ENCODE measurements at places on chromosomes 1 and 21. TPM values are rescaled to one million over a fixed set of nuclear protein-coding genes. Genes with fewer than 3 reads are reported as not detected.
A peak's percentile ranks its signal among the peaks of the same experiment; 100 is the strongest.

DNA sequence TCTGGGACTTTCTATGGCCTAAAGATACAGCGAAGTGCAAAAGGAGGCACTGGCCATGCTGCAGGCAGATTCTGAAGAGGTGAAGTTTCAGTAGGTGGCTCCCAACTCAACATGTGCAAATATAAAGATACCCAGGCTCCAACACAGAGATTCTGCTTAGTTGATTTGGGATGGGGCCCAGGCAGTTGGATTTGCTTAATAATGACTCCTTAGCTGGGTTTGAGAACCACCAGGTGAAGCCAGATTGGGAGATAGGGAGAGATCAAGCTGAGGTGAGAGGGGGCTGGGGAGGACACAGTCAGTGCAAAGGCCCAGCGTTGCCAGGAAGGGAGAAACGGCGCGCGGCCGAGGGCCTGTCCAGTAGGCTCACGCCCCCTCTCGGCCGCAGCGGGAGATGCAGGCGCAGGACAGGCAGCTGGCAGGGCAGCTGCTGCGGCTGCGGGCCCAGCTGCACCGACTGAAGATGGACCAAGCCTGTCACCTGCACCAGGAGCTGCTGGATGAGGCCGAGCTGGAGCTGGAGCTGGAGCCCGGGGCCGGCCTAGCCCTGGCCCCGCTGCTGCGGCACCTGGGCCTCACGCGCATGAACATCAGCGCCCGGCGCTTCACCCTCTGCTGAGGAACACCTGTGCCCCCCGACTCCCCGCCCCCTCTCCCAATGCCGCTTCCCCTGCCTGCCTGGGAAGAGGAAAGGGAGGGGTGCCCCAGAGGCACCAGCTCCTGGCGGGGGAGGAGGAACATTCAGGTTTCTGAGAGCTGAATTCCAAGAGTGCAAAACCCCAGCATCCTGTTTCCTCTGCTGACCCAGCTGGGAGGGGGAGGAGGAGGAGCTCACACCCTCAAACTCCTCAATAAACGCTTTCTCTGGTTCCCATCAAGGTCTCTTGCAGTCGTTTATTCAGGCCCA lies 1.2 kb downstream of the FAM167B start:
- no peaks in the 10 kb centered on the region for H3K27me3 ChIP-seq
- peak overlapping the region; percentile 30 for H3K4me3 ChIP-seq
- no peak for DNase-seq
- peaks cover 22% of the 10 kb centered on the region for H3K4me1 ChIP-seq
- peak overlapping the region; percentile 100 for H3K27ac ChIP-seq

Gene PLPPR4
- 0.42 TPM for total RNA-seq

Gene LCE3D
- total RNA-seq = not detected

DNA sequence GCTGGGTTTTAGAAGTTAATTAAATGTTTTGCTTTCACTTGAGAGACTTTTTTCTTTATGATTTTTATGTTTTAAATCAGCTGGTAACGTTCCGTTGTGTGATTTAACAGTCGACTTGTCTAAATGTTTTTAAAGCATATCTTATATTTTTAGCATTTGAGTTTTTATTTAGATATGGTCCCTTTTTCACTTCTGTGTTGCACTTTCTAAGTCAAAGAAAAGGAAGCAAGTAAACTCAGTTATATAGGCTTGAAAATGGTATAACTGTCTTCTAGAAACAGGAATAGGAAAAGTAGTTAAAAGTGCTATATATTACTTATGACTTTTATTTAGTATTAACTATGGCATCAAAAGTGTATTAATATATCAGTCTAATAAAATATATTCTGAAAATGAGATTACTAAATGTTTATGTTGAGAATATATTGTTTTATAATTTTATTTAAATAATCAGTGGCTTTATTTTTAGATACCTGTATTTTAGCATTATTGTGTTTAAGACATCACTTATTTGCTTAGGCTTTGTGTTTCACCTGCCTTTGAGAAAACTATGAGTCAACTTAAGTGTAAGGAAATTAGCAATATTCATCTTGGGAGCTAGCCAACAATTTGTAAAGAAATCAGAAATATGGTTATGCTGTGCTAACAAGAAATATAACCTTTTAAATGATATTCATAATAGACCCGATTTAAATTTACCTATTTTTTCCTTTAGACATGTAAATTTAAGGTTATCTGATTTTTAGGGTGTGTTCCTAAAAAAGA lies 60.5 kb downstream of the RABGAP1L start:
- no peaks in the 10 kb centered on the region for H3K36me3 ChIP-seq
- DNase-seq = no peak
- no peaks in the 10 kb centered on the region for H3K27me3 ChIP-seq
- no peak overlapping the region for H3K4me3 ChIP-seq
- no peaks in the 10 kb centered on the region for H3K4me1 ChIP-seq

DNA sequence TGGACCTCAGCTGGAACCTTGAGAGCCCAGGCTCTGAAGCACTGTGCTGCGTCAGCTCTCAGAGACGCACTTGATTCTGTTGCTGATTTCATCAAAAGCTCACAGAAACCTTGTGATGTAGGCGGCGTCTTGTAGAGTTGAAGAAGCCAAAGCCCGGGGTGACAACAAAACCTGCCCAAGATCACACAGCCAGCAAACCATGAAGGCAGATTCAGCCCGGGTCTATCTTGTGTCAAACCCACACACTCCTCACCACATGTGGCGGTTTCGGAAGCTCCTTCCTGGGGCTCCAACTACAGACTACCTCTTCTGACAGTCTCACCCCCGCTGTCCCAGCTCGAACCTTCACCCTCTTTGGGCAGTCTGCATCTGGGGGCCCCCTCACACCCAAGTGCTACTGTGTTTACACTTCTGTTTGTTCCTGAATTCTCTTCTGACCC lies 50.4 kb downstream of the TENT5C start:
- H3K27ac ChIP-seq = no peak overlapping the region

DNA sequence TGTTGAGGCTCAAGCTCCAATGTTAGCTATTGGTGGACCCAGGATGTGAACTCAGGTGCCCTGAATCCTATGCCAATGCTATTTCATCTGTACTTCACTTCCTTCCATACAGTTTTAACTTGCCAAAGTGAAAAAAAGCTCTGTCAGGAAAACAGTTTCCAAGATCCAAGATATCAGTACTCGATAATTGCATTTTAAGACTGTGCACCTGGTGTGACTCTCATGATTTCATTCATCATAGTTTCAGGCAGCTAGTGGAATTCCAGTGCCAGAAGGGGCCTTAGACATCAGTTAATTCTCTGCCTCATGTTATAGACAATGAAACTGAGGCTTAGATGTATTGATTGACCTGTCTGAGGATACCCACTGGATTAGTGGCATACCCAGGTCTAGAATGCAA lies 26.5 kb upstream of the LEPR start:
- no peak overlapping the region for H3K27ac ChIP-seq
- no peaks in the 10 kb centered on the region for H3K36me3 ChIP-seq
- DNase-seq = no peak
- H3K4me1 ChIP-seq = no peaks in the 10 kb centered on the region
- no peak overlapping the region for H3K4me3 ChIP-seq
- H3K27me3 ChIP-seq = no peaks in the 10 kb centered on the region

Gene ANGPTL3
- not detected for total RNA-seq

DNA sequence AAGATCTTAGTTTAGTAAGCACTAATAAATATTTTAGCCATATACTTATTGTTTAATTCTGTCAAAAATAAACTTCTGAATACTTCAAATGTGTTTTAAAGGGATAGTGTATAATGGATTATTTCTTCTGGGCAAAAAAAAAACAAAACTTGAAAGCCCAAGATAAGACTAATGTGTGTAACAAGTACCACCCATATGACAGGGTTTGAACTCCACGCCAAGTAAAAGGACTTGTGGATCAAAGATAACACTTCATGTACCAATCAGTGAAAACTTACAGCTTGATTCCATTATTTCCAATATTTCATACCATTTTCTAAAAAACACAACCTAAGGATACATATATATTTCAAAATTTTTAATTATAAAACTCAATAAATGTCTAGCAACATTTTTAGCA lies 59.5 kb downstream of the DENND1B start:
- H3K4me1 ChIP-seq = no peaks in the 10 kb centered on the region
- no peak overlapping the region for H3K27ac ChIP-seq

DNA sequence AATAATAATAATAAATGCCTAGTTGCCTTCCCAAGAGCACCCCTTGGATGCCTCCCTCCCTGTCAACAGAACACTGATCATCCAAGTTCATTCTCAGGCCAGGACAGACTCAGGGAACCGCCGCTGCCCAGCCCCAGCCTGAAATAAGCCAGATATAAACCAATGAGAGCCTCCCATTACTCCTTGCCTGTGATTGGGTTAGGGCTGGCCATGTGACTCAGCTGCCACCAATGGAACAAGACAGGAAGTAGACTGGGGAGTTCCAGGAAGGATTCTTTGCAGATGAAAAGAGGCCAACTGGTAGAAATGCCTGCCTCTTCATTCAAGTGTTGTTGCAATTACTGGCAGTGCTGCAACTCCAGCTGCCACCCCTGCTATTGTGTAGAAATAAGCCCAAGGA lies 146.4 kb upstream of the TIAM1 start:
- no peak overlapping the region for H3K4me3 ChIP-seq
- H3K27me3 ChIP-seq = no peaks in the 10 kb centered on the region
- peaks cover 3% of the 10 kb centered on the region for H3K4me1 ChIP-seq
- no peak overlapping the region for H3K27ac ChIP-seq

GRCh38 chr1:156232201-156232894 lies 9.6 kb upstream of the BGLAP start:
- DNase-seq = no peak
- H3K27me3 ChIP-seq = no peaks in the 10 kb centered on the region
- no peaks in the 10 kb centered on the region for H3K4me1 ChIP-seq

DNA sequence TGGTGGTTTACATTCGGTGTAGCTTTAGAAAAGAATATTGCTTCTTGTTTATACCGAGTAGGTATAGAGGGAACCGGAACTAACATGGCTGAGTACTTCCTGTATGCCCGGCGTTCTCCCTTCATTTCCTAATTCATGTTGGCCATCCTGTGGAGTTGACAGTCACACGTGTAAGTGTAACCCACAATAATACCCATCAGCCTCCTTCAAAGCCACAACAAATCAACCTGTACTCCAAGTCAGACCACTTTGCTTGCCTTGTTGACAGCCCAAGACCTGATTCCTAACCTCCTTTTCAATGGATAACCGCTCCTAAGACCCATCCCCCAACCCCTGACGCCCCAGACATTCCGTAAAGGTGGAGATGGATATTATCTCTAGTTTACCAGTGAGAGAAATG lies 42.1 kb downstream of the UBE2U start:
- H3K27ac ChIP-seq = no peak overlapping the region
- H3K27me3 ChIP-seq = no peaks in the 10 kb centered on the region
- DNase-seq = peak; percentile 8
- no peaks in the 10 kb centered on the region for H3K36me3 ChIP-seq
- peaks cover 2% of the 10 kb centered on the region for H3K4me1 ChIP-seq

Gene WDTC1
- total RNA-seq = 10.8 TPM

Measured in thymus (tissue), 14 donors.